ENCODE measurements at places on chromosomes 2 and 18. TPM values are rescaled to one million over a fixed set of nuclear protein-coding genes. Genes with fewer than 3 reads are reported as not detected.

The NCKAP5 gene
- polyA plus RNA-seq, result not detected

- DNase-seq, result no peak
These were observed 82.4 kb downstream of the NCKAP5 start for GRCh38 chr2:133485868-133486267.

DNA sequence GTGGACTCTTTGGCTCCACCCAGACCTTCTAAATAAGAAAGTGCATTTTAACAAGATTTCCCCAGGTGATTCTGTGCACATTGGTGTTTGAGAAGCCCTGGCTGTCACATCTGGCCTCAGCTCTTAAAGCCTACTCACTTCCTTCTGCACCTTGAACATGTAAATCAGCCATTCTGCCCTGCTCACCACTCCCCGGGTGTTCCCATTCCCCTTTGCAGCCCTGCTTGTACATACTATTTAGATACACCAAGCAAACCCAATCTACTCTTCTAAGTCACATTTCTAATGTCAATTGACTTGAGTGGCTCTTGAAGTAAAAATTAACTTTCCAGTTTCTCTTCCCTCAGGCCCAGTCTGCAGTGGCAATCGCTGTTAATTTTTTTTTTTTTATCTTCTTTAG lies 13.1 kb upstream of the SCN1A start:
- no peak for DNase-seq

The AOX1 gene
- 0.54 TPM for polyA plus RNA-seq

The CMPK2 gene
- 5.0 TPM for polyA plus RNA-seq

DNA sequence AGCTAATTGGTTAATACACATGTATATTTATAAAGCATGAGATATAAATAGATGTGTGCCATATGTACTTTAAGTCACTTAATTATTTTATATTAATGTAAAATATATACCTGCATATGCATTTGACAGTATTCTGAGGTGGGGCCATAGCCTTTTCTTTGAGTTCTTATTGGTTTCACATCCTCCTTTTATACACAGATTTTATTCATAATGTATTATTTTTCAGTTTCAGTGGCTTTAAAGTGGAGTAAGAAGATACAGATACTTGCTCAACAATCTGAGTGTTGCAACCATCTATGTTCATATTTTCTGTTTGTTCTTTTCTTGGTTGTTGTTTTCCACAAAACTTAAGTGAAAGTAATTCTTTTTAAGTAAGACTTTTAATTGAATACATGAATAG lies 436.5 kb downstream of the RND3 start:
- DNase-seq, result no peak

DNA sequence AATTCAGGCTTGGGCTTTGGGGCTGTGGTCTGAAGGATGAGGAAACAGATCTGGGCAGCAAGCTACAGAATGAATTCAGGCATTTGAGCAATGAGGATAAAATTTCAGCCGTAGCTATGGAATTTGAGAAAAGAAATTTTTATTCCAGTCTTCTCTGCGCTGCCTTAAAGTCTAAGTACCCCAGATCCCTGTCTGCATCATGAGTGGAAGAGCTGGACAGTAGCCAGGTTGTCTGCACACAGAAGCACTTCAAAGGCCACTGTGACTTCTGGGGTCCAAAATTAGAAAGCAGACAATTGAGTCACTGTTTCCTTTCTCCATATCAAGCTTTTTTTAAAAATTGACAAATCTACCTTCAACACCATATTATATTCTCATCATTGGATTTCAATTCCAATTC lies 787.6 kb upstream of the GCFC2 start:
- DNase-seq, result no peak

GRCh38 chr18:2337552-2338141 lies 233.7 kb downstream of the METTL4 start:
- DNase-seq, result peak; percentile 8

DNA sequence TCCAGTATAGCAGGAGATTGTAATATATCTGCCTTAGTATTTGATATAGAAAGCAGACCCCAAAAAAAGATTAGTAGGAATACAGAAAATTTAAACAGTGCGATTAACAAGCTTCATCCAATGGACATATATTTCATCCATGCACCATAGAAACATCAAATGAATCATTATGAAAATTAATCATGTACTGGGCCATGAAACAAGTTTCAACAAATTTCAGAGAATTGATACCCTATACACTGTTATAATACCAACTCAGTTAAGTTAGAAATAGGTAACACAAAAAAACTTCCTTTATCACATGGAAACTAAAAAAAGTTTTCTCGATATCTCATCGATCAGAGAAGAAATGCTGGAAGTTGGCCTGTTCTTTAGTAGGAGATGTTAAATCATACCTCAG lies 192.1 kb upstream of the STON1 start:
- no peak for DNase-seq

DNA sequence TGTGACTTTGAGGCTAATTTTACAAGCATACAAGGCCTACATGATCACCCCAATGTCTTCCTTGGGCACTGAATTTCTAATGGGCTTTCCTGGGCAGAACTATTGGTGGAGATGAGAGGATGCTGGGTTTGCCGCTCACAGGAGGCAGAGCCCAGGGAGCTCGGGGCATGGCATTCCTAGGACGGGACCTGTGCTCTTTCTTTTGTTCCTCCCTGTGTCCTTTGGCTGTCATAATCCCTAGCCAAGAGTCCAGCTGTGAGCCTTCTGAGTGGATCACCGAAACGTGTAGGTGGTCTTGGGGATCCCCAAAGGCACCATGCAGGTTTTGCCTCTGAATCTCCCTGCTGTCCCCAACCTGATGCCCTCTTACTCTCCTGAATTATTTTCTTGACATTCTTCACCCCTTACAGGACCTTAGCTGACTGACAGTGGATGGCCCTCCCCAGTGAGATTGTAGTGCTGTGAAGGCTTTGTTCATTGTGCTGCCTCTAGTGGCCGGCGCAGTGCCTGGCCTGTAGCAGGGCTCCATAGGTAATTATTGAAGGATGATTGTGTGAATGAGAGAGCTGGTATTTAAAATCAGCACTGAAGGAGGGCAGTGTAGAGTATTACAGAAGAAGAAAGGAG lies 221.9 kb downstream of the ZNF407 start:
- no peak for DNase-seq

The LIMS4 gene
- 2.6 TPM for polyA plus RNA-seq

All from naive thymus-derived CD4-positive, alpha-beta T cell (primary cell).